ENCODE measurements at places on chromosomes 2 and 18.

- no peak for DNase-seq
Measured at GRCh38 chr2:19750136-19750535, 151.6 kb downstream of the TTC32 start.

DNA sequence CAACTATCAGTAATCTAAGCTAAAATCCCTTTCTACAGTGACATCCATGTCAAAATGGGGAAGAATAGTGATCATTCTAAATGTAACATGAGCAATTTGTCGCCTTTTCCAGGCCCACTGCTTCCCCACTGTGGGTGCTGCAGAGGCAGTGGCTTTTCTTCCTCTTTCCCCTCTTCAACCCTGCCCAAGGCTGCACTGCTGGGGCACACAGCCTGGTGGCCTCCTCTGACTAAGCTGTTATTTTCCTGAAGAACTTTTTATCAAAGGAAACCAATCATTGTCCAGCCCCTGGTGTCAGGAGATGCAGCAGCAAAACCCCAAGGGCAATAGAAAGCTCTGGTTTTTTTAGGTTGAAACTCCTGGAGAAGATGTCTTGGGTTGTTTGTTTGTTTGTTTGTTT, 117.6 kb upstream of the KLF7 start:
- no peak for DNase-seq

GRCh38 chr2:80311304-80311703, 6.8 kb upstream of the LRRTM1 start:
- no peak for DNase-seq

GRCh38 chr2:7777668-7778067, 860.5 kb downstream of the RNF144A start:
- no peak for DNase-seq

DNA sequence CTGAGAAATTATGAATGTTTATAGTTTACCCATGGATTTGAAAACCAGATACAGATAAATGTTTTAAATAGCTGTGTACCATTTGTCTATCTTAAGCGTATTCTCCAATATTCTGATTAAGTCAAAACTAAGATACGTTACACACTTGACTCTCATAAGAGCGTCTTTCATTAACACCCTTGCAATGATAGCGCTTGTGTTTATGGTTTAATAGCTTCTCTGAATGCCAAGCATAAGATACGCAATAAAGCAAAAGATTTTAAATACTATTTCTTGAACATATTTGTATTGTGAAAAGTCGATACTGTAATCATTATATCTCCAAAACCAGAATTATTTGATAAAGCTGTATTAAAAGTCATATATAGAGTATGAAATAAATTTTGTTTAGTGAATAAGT, 3.0 kb downstream of the CALCRL start:
- no peak for DNase-seq

DNA sequence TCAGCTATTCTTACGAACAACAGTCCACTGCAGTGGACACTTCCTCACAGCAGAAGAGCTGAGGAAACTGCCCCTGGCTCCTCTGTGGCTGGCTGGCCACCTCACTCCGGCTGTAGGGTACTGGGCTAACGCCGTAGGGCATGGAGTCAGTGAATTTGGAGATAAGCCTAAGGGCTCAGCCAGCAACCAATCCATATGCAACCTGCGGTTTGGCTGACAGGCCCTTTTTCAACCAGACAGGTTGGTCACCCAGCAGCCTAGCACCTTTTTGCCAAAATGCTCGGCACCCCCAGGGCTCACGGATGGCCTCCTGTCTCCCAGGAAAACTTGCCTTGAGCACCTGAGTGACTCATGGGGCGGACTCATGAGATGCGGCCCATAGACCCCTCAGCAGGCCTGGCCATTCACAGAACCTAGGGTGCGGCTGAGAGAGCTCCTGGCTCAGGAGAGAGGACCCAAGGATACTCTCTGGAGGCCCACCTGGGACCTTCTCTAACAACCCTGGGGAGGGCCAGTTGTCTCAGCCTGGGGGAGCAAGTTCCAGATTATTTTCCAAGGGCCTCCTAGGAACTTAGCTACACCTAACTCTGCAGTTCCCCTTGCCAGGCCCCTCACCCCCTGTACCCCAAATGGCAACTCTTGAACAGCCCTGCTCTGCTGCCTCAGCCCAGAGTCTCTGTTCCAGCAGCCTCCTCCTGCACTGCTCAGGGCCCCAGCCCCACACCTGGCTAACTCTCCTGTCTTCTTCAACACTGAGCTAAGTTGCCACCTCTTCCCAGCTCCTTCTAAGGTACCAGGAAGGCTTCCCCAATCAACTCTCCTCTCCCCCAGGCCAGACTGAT, 252.1 kb downstream of the CYP26B1 start:
- no peak for DNase-seq

- no peak for DNase-seq
Measured at GRCh38 chr2:29447513-29447912, 332.3 kb downstream of the CLIP4 start.

DNA sequence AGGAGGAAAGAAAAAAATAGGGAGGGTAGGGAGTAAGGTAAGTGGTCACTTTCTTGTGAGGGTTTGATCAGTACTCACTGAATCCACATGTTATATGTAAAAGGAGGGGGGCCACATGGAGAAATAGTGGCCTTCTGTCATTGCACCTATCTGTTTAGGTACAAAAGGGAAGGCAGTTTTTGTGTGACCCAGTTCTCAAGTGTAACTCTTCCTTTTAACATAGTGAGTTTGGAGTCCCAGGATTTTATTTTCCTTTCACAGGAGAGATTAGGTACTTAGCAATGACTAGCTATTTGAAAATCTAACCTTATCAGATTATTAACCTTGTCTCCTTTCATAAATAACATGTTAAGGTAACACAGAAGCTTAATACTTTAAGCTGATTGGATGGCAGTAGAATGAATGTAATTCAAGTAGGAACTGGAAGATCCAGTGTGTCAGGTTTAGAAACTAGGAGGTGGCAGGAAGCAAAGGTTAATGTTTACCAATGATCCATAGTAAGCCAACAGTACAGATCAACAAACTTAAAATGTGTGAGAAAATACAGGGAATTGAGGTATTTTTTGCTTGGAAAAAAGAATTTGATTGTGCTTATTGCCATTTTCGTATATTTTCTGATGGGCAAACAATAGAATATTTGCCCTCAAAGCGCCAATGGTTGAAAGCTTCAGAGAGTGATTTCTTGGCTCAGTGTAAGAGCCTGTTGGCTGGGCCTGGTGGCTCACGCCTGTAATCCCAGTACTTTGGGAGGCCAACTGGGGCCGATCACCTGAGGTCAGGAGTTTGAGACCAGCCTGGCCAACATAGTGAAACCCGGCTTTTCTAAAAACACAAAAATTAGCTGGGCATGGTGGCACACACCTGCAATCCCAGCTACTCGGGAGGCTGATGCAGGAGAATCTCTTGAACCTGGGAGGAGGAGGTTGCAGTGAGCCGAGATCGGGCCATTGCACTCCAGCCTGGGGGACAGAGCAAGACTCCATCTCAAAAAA, 11.3 kb downstream of the HNMT start:
- DNase-seq: no peak

DNA sequence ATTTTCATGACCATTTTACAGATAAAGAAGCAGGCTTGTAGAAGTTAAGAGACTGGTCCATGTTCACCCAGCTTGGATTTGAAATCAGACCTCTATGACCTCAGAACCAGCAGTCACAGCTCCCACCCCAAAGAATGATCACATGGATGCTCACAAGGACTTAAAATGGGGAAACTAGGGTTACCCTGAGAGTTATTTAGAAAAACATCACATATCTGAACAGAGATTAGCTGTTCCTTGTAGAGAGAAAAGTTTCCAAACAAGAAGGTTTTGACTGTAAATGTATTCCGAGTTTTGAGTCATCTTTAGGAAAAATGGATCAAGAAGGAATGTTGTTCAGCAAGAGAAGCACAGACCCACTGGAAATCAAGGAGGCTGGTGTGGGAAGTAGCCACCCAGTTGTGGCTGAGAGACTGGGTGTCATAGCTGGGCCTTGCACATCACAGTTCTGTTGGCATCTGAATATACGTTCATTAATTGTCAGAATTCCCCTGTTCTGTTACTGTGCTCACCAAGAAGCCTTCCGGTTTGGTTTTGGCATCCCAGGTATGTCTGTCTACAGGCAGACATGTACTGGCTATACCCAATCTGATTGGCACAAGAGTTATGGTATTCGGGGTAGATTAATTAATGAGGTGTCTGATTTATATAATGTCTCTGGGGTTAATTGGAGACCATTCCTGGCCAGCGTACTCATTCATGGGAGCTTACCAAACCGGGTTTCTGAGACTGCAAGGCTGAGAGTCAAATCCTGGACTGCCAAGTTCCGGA, 371.8 kb upstream of the SLC14A2 start:
- DNase-seq: no peak

- DNase-seq: no peak
Measured at GRCh38 chr2:129656081-129656598, 323.3 kb upstream of the RAB6C start.

GRCh38 chr2:175097297-175097696, 70.7 kb downstream of the ATF2 start:
- DNase-seq: no peak

DNA sequence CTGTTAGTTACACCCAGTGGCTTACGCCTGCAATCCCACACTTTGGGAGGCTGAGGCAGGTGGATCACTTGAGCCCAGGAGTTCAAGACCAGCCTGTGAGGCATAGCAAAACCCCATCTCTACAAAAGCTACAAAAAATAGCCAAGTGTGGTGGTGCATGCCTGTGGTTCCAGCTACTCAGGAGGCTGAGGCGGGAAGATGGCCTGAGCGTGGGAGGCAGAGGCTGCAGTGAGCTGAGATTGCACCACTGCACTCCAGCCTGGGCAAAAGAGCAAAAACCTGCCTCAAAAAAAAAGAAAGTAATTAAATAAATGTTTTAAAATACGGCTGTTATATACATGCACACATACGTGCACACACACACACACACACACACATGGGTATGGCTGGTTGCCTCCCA, 194.8 kb downstream of the HDAC4 start:
- no peak for DNase-seq

DNA sequence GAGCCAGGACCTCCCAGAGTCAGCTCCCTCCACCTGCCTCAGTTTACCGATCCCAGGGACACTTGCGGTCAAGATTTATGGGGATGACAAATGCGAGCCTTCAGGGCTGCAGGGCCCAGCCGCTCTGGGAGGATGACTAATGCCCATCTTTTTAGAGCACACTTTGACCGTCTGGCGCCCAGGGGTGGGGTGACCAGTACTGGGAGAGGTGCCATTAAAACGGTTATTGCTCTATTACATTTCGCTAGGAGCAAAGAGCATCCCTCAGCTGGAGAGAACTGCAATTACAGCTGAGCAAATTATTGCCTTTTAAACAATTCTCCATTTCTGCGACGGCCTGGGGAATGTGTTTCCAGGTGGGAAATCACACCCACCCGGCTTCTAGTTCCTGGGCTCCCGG, 42.6 kb upstream of the HPCAL1 start:
- DNase-seq: no peak

GRCh38 chr18:2337552-2338141, 233.7 kb downstream of the METTL4 start:
- no peak for DNase-seq

DNA sequence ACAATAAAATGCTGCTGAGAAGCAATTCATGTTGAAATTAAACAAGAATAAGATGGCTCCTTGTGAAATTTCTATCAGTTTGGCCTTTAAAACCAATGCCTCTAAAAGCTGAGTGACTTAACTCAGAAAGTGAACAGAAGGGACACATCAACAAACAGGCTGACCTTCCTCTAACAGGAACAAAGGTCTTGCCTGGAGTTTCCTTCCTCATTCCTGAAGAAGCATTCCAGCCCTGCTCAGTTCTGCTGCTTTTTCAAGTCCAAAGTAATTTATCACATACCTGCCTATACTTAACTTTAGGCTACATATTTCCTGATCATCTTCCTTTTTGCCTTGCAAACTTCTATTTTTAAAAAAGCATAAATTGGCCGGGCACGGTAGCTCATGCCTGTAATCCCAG, 14.1 kb downstream of the PTRHD1 start:
- no peak for DNase-seq

DNA sequence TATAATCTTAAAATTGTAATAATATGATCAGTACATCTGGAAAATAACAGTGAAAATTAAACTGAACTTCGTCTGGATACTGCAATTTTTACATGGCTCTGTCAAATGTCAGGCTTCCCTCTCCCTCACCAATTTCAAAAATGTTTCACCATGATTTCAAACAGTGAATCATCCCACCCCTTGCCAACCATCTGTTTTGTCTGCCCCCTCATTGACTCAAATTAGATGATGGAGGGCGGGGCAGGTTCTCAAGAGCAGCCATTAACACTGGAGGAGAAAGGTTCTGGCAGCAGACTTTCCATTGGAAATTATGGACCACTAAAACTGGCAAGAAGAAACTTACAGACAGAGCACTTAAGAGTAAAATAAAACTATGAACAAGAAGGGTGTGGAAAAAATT, 1195.7 kb upstream of the ZEB2 start:
- DNase-seq: no peak

GRCh38 chr2:165795011-165795410, 964 bp upstream of the GALNT3 start:
- DNase-seq: no peak

GRCh38 chr2:11850082-11850481, 103.7 kb downstream of the LPIN1 start:
- no peak for DNase-seq

DNA sequence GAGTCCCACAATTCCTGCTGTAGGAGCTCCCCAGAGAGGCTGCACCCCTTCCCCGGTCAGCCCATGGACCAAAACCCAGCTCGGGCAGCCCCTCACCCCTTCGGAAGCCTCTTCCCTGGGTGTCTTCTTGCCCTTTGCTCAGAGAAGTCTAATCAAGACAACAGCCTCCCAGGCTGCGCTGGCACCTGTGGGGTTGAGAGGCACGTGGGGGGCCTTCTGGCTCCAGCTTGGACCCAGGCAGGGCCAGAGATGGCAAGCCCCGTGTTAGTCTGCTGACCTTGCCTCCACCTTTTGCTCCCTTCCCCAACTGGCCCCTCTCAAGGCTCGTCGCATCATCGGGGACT, 10.4 kb downstream of the SLC4A3 start:
- no peak for DNase-seq

DNA sequence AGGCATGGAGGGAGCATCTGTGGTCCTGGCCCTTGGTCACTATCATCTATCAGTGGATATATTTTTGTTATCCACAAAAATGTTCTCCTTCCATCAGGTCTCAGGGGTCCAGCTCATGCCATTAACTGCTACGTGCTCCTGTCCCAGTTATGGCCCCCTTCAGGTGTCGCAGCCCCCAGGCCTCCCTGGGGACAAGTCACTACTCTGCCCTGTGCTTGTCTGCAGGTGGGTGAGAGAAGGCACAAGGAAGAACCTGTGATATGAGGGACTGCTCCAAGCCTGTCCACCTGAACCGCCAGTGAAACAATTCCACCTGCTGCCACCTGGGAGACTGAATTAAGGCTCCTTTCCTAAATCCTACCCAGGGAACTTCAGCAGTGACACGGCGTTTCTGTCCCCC, 229.6 kb upstream of the ID2 start:
- no peak for DNase-seq

- DNase-seq: no peak
Measured at GRCh38 chr2:216410550-216410949, 1.7 kb upstream of the SMARCAL1 start.

GRCh38 chr2:83063511-83063910, 1395.6 kb downstream of the SUCLG1 start:
- no peak for DNase-seq

GRCh38 chr18:23487738-23488570, 15.4 kb upstream of the RMC1 start:
- peak; percentile 28 for DNase-seq

GRCh38 chr2:218482651-218483050, 63.7 kb downstream of the VIL1 start:
- no peak for DNase-seq

Measured in stimulated activated CD8-positive, alpha-beta memory T cell treated with anti-CD3 and anti-CD28 coated beads, Interleukin-15, amount 100 ng/mL, for 4 hours (primary cell).